ENCODE measurements at places on chromosomes 13 and 19.

DNA sequence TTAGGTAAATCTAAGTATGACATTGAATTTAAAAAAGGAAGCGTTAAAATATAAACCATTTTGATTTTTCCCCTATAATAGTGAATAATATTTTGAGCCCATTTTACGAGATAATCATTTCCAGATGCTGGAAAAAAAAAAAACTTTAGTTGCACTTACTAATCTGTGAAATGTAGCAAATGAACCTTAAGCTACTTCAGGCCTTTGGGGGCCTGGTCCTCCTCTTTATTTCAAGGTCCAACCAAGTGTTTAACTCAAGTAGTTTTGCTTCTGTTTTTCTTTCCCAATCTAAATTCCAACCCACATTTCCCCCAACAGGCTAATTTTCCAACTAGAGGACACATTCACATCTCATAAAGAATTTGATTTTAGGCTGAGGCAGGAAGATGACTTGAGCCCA is 101.2 kb downstream of the TNFRSF19 start:
- no peak for ATAC-seq

DNA sequence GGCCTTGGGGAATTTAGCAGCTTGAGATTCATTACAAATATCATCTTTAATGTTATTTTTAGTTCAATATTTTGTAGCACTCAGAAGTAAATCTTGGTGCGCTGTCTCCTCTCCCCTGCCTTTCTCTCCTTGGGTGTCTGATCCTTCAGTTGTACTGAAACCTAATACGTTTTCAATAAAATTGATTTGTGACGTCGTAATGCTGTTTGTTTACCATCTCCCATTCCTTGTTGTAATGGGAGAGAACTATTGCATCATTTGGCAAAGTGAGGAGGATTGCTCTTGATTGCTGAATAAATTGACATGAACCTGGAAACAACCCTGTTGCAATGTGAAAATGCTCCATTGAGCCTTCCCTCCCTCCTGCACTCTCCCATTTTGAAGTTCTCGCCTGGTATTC is 43.2 kb upstream of the TSHZ3 start:
- ATAC-seq: peak; percentile 81

GRCh38 chr13:93775507-93776108 is 549.0 kb downstream of the GPC6 start:
- ATAC-seq: no peak

DNA sequence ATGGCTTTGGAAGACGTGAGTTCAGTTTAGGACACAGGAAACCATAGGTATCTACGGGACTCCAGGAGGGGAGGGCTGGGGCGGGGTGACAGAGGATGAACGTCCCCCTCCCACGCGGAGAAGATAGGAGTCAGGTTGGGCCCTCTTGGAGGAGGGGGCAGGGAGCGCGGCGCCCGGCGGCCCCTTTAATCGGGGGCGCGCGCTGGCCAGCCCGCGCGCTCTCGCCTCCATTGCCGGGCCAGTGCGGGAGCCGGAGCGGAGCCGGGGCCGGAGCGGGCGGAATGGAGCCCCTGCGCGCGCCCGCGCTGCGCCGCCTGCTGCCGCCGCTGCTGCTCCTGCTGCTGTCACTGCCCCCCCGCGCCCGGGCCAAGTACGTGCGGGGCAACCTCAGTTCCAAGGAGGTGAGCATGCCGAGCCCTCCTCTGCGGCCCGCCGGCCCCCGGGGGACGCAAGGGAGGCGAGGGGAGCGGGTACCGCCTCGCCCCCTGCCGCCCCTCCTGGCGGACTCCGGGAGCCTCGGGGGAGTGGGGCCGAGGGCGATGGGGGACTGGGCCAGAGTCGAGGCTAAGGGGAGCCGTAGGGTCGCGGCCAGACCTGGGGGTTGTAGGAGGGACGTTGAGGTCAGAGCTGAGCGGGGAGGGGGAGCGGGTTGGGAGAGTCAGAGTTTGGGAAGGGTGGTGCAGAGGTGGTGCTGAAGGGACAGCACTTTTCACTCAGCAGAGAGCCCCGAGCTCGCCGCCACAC is at the start of gene TMEM145:
Gene TMEM145, plus strand, starts transcription at position 214 of the 744 bp plus-strand sequence. Its CDS starts 68 bp downstream, at position 282.
- peak; percentile 94 for ATAC-seq

DNA sequence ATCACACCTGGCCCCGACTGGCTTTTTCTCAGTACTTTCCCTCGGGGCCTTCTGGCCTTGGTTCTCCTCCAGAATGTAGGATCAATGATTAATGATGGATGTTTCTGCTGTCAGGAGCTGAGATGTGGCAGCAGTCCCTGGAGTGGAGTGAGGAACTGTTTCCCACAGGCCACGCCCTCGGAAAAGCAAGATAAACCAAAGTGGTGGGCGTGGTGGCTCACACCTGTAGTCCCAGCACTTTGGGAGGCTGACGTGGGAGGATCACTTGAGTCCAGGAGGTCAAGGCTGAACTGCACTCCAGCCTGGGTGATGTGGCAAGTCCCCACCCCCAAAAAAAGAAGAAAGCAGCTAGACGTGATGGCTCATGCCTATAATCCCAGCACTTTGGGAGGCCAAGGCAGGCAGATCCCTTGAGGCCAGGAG is 7.1 kb upstream of the SHFL start:
- ATAC-seq: no peak

DNA sequence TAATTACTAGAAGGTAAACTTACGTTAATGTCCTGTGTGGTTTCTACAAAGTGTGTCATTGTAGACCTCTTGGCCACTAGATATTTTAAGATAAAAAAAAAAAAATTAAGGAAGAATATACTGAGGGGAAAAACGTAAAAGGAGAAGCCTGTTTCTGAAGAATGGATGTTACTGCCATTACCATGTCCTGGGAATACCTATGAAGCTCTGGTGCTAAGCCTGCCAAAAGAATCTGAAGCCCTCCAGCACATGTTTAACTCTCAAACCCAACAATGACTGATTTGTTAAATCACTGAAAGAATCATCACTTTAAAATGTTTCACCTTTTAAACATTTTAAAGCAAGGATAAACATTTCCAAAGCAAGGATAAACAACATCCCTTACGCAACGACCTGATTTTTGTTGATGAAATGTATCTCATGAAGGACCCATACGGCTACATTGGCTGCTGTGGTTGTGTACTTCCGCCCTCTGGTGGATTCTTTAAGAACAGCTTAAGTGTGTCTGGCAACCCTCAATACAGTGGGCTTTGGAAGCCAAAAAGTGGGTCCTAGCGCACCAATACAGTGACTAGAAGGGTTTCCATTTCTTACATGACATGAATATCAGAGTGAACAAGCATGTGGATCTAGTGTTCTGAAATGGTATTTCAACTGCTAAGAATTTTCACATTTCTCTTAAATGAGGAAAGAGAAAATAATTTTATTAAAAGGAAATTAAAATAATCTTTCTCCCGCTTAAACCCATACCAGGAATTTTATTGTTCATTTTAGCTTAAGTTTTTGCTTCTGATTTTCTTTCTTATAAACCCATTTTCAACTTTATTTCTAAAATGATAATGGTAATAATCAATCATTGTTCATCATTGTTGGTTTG is 74.5 kb upstream of the RAP2A start:
- ATAC-seq: peak; percentile 56
